ENCODE measurements at places on chromosomes 12 and 14. TPM values are rescaled to one million over a fixed set of nuclear protein-coding genes. Genes with fewer than 3 reads are reported as not detected.
A peak's percentile ranks its signal among the peaks of the same experiment; 100 is the strongest.

Gene RND1
- total RNA-seq, result 0.32 TPM

Gene SOX5
- 9.9 TPM for total RNA-seq

Gene SCNN1A
- 3.3 TPM for total RNA-seq

Gene RFX4
- not detected for total RNA-seq

GRCh38 chr12:62575036-62575435 lies 108.4 kb downstream of the MON2 start:
- no peaks in the 10 kb centered on the region for H3K27me3 ChIP-seq
- H3K4me3 ChIP-seq, result no peak overlapping the region
- no peak for DNase-seq
- H3K4me1 ChIP-seq, result no peaks in the 10 kb centered on the region

DNA sequence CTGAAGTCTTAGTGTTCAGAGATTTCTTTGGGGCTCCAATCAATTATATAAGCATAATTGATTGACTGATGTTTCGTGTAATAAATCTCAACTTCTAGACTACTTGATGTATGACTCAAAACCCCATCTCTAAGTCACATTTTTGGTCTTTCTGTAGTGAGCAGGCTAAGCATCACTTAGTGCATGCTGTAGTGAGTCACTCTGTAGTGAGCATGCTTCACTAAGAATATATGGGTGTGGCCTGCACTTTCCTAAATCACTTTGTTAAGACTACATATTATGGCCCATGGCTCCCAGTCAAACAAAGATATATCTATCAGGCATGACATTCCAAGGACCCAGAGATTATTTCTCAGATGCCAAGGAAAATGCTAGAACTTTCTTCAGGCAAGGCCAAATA lies 909.4 kb upstream of the LRFN5 start:
- no peak overlapping the region for H3K27ac ChIP-seq
- no peaks in the 10 kb centered on the region for H3K36me3 ChIP-seq
- no peak for DNase-seq
- no peak overlapping the region for H3K4me3 ChIP-seq
- H3K4me1 ChIP-seq, result no peaks in the 10 kb centered on the region

DNA sequence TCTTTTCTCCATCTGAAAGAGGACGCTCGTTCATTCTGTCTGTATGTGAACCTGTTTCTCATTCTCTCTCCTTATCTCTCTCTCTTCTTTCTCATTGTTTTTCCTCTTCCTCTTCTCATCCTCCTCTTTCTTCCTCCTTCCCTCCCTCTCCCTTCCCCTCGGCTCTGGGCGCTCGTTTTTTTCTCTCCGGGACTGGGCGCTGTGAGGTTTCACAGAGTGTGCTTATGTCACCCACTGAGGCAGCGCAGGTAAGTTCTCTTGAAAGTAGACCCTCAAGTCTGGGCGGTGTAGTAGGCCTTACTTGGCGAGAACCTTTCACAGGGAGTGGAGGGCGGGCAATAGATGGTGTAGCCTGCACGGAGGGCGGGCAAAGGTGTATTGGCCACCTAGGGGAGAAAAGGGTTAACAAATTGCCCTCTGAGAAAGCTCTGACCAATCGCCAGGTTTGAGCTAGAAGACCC lies 4.5 kb upstream of the SIX1 start:
- no peak overlapping the region for H3K27ac ChIP-seq
- peaks cover 69% of the 10 kb centered on the region for H3K4me1 ChIP-seq
- H3K4me3 ChIP-seq, result no peak overlapping the region
- H3K36me3 ChIP-seq, result no peaks in the 10 kb centered on the region
- DNase-seq, result no peak
- H3K27me3 ChIP-seq, result peaks cover 100% of the 10 kb centered on the region

DNA sequence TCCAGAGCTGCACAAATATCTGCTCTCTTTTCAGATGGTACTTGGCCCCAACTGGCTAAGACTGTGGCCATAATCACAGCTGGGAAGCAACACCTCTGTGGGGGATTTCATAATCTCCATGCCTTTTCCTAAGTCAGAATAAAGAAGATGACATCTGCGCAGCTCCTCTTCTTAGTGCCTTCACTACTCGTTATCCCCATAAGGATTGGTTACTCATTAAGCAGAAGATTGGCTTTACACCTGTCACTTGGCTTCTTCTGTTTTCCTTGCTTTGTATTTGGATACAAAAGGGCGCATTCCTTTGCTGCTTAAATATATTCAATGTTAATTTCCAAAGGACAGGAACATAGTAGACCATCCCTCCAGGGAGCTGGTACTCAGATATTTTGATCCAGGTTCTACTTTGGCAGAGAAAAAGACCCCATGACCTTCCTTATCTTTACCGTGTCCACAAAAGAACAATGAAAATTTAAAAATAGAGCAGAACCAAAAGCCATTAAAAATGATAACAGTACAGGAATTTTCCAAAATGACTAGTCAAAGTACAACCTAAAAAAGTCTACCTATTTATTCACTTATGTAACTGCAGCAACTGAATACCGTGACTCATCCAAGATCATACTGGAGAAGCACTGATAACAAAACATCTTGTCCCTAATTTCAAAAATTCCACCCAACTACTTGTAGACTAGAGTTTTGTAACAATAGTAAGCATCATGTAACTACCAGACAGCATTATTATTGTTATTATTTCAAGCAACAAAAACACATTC lies 352.3 kb upstream of the TMPO start:
- no peak overlapping the region for H3K27ac ChIP-seq
- no peak overlapping the region for H3K4me3 ChIP-seq
- H3K4me1 ChIP-seq, result no peaks in the 10 kb centered on the region
- H3K27me3 ChIP-seq, result no peaks in the 10 kb centered on the region
- H3K36me3 ChIP-seq, result no peaks in the 10 kb centered on the region

GRCh38 chr12:39441963-39442830 lies 723 bp downstream of the KIF21A start:
- H3K36me3 ChIP-seq, result no peaks in the 10 kb centered on the region
- H3K27ac ChIP-seq, result peak overlapping the region; percentile 88
- no peak for DNase-seq
- H3K27me3 ChIP-seq, result no peaks in the 10 kb centered on the region
- H3K4me1 ChIP-seq, result peaks cover 24% of the 10 kb centered on the region

DNA sequence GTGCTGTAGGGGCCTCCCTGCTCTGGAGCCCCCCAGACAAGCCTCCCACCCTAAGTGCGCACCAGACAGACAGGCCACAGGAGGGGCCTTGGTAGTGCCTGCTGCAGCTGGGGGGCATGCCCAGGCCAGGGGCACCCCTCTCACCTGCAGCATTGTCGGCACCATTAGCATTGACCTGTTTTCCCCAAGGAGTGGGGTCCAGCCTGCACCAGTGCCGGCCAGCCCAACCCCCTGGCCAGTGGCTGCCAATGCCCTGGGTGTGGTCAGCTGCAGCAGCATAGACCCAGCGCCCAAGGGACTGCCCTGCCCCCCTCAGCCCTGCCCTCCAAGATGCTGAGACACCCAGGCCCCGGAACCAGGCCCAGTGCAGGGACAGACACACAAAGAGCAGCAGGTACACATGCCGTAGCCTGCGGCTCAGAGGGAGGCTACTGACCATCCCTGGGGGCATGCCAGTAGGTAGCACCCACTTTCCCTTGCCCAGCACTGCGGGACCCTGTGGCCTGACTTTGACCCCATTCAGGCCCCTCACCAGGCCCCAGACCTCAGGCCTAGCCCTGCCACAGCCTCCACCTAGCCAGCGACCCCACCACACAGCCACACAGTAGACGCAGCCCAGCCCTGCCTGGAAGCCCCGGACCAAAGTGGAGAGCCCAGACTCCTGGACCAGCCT lies 1.0 kb downstream of the AHNAK2 start:
- no peaks in the 10 kb centered on the region for H3K36me3 ChIP-seq
- no peak for DNase-seq
- peaks cover 87% of the 10 kb centered on the region for H3K4me1 ChIP-seq
- no peaks in the 10 kb centered on the region for H3K27me3 ChIP-seq
- peak overlapping the region; percentile 64 for H3K4me3 ChIP-seq

DNA sequence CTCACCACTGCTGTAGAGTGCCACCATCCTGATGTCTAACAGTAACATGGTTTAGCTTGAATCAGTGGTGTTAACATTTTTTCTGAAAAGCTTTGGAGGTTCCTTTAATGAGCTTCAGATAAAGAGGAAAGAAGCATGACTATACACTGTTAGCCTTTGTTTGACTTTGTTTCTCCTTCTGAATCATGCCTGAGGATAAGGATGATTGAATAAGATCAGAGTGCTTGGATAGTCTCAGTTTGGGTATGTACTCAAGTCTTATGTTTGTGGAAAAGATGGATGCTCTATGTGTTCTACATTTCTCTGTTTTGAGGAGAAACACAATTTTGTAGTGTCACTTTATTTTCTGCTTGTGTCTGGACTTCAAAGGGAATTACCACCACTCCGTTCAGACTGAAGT lies 42.0 kb downstream of the GPATCH2L start:
- DNase-seq, result no peak
- no peak overlapping the region for H3K4me3 ChIP-seq
- H3K36me3 ChIP-seq, result peaks cover 75% of the 10 kb centered on the region
- no peak overlapping the region for H3K27ac ChIP-seq
- H3K4me1 ChIP-seq, result no peaks in the 10 kb centered on the region

DNA sequence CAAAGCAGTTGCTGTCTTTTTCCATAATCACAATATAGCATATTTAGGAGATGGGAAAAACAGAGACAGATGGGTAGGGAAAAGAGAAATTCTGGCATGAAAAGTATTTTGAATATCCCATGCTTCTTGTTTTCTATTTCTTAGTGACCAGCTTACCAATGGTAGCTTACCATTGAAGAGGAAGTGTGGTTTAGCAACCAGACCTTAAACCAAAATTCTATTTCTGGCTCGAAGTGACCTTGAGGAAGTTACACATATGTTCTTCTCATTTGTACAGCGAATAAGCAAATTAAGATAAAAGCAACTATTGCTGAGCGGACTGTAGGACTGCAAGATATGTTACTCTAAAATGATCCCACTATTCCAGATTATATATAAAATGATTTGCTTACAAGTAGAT lies 82.9 kb downstream of the FGD4 start:
- H3K27ac ChIP-seq, result no peak overlapping the region
- no peak overlapping the region for H3K4me3 ChIP-seq
- no peaks in the 10 kb centered on the region for H3K36me3 ChIP-seq
- H3K4me1 ChIP-seq, result peaks cover 14% of the 10 kb centered on the region
- H3K27me3 ChIP-seq, result no peaks in the 10 kb centered on the region
- no peak for DNase-seq

DNA sequence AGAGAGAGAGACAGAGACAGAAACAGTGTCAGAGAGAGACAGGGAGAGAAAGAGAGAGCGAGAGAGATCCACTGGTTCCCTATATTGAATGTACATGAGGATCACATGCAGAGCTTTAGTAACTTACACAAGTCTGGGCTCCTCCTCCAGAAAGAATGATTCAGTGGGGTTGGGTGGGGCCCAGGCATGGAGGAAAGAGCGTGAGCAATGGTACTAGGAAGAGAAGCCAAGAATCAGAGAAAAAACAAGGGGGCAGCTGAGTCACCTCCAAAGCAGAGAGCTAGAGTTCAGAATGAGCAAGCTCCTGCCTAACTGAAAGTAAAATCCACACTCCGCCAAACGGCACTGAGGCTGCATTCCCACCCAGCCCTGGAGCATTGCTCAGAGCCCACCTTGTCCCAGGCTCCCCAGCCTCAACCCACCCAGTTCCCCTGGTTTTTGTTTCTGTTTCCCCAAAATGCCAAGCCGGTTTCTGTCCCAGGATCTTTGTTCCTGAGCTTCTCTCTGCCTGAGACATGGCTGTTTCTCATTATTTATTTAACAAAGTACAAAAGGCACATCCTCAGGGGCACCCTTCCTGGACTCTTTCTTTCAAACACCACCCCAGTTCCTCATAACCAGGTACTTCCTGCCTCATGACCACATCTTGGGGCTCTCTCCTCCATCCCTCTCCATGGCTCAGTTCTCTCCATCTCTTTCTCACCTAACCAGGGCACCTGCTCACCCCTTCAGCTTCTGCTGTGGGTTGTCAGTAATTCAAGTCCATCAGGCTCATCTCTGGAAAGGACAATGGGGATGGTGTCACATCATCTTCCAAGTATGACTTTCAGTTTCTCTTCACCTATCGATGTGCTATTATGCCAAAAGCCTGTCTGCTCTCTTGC lies 670.3 kb upstream of the TBX3 start:
- peak overlapping the region; percentile 74 for H3K27ac ChIP-seq
- DNase-seq, result no peak
- H3K36me3 ChIP-seq, result no peaks in the 10 kb centered on the region
- H3K27me3 ChIP-seq, result no peaks in the 10 kb centered on the region
- peak overlapping the region; percentile 44 for H3K4me3 ChIP-seq
- peaks cover 13% of the 10 kb centered on the region for H3K4me1 ChIP-seq

DNA sequence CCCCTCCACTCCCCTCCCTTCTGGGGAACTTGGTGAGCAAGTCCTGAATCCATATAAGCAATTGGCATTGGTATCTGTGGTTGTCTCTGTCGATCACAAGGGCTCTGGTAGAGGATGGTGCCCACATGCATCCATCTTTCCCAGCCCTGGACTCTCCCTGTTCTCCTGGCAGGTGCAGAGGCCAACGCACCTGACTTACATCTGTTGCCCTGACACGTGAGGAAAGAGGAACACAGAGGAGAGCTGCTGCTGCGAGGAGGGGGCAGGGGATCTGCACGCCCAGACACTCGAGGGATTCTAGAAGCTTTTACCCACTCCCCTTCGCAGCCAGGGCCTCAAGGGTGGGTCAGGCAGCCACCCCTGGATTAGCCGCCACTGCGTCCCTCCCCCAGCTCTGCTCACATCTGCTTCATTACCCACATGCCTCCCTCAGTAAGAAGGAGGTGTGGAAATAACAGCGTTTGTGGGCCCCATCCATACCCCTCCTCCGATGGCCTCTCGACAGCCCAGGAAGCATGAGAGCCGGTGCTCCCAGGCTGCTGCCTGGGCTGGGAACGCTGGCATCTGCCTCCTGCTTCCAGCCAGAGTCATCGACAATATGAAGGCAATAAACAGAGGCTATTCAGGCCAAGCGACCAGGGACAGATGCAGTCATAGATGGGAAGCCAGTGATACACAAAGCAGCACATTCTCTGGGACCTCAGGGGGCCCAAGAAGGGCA lies 56.5 kb downstream of the KDM2B start:
- no peak overlapping the region for H3K27ac ChIP-seq
- H3K36me3 ChIP-seq, result peaks cover 4% of the 10 kb centered on the region
- no peak for DNase-seq
- no peak overlapping the region for H3K4me3 ChIP-seq
- H3K27me3 ChIP-seq, result no peaks in the 10 kb centered on the region

Data from esophagus muscularis mucosa (tissue), 4 donors.